ENCODE measurements at places on chromosomes 5 and 9. TPM values are rescaled to one million over a fixed set of nuclear protein-coding genes. Genes with fewer than 3 reads are reported as not detected.

DNA sequence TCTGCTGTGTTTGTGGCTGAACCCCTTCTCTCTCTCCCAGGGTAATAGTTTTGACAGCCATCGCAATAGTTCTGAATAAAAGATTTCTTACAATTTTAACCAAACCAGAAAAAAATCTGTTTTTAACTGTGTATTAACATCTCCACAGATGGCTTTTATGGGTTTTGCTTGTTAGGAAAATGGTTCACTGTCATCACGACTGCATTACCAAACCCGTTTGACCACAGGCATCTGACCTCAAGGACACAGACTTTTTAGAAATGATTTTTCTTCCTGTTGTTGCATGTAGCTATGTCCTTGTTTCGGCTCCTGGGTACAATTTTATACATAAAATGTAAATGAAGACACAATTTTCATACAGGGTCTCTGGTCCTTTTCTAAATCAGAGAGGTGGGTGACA, 316.1 kb downstream of the IRX1 start:
- DNase-seq = no peak

GRCh38 chr5:113133211-113133975, 156.8 kb downstream of the DCP2 start:
- DNase-seq = no peak

- no peak for DNase-seq
These were observed 7.0 kb downstream of the AFAP1L1 start for GRCh38 chr5:149278451-149279210.

Gene PHYKPL
- total RNA-seq = 14.9 TPM

Gene ERCC8
- 10.3 TPM for total RNA-seq

Data from epithelial cell of proximal tubule (primary cell).